NCI-H1417 (cell line): ENCODE measurements at places on chromosomes 1 and 21.

- DNase-seq: no peak
These were observed 23.8 kb downstream of the SLC27A3 start for GRCh38 chr1:153799016-153799415.

- no peak for DNase-seq
These were observed 54.9 kb downstream of the TM2D1 start for GRCh38 chr1:61670016-61670415.

- no peak for DNase-seq
These were observed 41.8 kb downstream of the ZNF281 start for GRCh38 chr1:200367841-200368534.

- DNase-seq: no peak
These were observed 106.5 kb downstream of the UCHL5 start for GRCh38 chr1:192952646-192953045.

DNA sequence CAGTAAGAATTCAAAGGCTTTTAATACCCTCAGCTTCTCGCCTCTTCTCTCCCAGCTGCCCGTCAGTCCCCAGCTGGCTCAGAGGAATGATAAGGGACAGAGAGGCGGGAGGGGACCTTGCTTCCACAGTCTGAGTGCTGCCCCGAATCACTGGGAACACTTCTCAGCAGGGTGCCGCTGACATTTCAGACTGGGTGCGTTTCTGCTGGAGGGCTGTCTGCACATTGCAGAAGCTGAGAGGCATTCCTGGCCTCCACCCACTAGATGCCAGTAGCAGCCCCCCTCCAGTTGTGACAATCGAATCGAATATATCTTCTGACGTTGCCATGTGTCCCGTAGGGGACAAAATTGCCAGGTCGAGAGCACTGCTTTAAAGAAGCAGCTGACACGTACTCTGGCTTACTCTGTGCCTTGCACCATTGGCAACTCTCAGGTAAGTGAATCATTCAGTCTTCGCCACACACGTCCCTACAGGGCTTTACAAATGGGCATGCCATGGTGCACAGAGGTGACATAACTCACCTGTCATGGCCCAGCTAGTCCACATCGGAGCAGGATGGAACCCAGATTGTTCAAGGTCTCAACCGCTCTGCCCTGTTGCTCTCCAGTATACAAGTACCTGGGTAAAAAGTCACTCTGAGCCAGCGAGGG, 23.9 kb downstream of the CTNNBIP1 start:
- DNase-seq: no peak

GRCh38 chr1:48062353-48062752, 65.2 kb upstream of the TRABD2B start:
- DNase-seq: no peak

DNA sequence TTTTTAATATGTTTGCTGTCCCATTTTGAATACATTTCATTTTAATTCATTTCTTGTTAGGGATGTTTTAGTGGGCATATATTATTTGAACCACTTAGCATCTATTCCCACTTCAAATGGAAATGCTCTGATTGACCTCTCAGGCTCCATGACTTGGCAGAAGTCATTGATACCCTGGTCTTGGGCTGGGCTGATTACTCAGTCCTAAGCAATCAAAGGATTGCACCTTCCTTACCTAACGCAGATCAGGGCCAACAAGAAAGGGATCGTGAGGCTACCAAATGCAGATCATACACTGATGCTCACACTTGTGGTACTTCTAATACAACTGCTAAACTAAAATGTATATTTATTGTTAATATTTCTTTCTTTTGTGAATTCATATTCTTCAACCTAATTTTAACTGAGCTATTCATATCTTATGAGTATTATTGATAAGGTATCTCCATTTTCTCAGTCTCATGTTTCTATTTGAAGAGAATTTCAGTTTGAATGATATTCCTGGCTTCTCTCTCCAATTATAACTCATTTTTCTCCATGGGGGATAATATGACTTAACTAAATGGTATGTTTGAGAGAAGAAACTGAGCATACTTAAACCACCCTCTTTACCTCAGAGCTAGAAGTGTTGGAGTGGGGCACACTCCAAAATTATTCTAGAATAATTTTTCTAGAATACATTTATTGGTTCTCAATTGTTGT, 615.5 kb upstream of the ADAMTS5 start:
- DNase-seq: no peak

DNA sequence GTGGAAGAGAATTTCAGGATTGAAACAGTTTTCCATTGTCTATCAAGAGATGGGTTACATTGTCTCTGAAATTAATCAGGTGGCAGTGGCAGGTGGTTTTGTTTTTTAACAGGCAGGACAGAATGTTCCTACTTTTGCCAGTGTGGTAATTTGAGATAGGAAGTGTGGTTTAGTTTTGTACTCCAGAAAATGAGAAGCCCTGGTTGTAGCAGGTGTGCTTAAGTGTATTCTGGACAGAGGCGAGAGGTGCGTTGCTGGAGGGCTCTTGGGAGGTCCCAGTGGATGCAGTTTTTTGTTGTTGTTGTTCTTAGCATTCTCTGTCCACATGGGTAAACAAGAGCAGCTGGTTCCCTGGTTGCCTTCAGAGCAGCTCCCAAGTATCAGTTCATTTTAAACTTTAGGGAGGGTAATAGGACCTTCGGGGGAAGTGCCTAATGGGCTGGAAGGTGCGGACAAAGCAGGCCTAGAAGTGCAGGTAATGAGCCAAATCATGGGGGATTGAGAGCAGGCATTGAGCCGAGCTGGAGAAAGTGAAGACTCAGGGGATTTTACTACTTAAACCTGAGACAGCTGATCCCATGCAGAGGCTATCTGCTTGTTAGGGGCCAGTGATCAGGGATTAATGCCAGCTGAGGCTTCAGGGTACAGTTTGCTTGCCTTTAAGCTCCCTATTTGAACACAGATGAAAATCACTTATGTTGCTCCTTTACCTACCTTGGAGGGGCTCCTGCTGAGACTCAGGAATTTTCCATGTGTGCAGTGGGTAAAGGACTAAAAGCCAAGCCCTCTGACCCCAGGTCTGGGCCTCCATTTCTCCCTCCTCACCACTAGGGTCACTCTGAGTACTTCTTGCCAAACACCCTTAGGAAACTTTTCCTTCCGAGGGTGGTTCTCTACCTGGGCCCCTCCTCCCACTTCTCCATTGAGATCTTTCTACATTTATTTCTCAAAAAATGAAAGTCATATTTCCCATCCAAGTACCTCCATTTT, 6.1 kb downstream of the PFKFB2 start:
- DNase-seq: no peak

- no peak for DNase-seq
These were observed 282.7 kb downstream of the HMCN1 start for GRCh38 chr1:186016856-186017255.

DNA sequence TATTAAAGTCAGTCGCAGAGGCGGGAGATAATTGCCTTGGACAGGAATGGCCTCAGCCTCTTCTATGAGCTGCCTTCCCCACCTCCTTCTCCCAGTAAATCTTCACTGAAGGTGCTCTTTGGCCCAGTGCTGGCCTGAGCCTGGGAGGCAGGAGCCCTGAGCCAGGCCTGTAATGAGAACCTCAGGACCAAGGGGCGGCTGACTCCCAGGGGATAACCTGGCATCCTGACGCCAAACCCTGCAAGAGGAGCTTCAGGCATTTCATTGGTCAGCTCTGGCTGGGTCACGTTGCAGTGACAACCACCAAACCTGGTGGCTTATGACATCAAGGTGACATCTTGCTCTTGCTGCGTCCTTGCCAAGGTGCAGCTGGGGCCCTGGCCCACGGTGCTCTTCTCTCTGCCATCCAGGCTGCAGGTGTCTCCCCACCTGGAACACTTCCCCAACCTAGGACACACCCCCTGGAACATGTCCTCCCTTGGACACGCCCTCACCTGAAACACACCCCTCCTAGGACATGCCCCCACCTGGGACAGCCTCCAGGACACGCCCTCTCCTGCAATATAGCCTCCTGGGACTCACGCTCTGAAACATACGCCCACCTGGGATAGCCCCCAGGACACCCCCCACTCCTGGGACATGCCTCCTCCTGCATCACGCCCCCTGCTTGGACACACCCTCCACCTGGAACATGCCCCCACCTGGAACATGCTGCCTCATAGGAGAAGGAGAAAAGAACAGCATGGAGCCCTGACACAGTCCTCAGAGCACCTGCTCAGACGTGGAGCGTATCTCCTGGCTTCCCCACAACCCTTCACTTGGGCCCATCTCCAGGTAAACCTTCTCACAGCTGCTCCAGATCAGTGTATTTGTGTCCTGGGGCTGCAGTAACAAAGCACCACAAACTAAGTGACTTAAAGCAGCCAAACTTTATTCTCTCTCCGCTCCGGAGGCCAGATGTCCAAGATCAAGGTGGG, 333.6 kb downstream of the NPHP4 start:
- no peak for DNase-seq

DNA sequence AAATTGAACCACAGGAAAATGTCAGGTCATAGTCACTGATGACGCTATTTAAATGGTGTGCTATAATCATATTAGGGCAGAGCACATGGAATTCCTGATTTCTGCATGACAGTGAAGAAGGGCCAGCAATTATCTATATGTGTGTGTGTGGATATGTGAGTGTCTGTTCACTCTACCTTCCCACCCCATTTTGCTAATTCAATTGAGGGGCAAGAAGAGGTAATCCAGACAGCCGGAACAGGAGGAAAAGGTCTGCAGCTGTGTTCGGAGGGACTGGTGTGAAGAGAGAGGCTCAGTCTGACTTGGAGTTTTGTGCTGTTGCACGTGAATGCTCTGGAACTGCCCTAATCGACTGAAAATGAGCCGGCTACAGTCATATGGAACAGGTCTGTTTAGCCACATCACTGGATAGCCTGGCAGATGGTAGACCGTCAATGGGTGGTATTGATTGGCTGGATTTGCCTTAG, 5.1 kb upstream of the ELAVL4 start:
- peak; percentile 13 for DNase-seq

- DNase-seq: no peak
These were observed 46.9 kb downstream of the CD34 start for GRCh38 chr1:207863893-207864535.

DNA sequence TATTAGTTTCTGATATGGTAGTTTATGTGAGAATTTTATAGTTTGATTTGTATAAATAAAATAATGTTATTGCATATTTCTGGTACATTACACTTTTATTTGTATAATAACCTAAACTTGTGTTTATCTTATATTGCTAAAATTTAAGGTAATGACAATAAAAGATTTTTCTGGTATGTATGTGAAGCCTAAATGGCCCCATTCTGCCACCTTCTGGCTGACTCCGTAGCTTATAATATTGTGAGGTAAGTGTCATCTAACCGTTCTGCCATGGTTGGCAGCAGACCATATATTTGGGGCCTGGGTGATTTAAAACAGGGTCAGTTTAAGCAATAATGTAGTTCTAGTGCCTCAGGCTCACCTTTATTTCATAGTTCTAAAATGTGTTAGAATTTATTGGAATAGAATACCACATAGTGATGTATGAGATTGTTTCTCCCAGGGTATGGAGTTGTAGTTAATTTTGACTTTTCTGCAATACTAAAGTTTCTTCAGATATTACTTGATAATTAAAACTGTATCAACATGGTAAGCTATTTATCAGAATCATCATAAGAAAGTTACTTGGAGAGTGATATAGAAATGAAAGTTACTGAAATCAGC, 21.2 kb upstream of the PRKACB start:
- peak; percentile 10 for DNase-seq

GRCh38 chr1:28862571-28863403, 50.8 kb downstream of the OPRD1 start:
- DNase-seq: no peak

GRCh38 chr21:41750532-41751151, 16.2 kb downstream of the RIPK4 start:
- no peak for DNase-seq

- peak; percentile 21 for DNase-seq
These were observed 6.0 kb downstream of the S100B start for GRCh38 chr21:46598581-46599572.

GRCh38 chr21:23475281-23476219, 2131.7 kb downstream of the MRPL39 start:
- no peak for DNase-seq

GRCh38 chr1:3759164-3759563, 6.9 kb downstream of the CCDC27 start:
- no peak for DNase-seq

- DNase-seq: peak; percentile 17
These were observed 1.9 kb downstream of the DHRS3 start for GRCh38 chr1:12615865-12616708.

GRCh38 chr21:36927719-36928117, 38.8 kb downstream of the HLCS start:
- DNase-seq: peak; percentile 65
